Eye (tissue), 1 donor: ENCODE measurements at places on chromosomes 13 and 19.

DNA sequence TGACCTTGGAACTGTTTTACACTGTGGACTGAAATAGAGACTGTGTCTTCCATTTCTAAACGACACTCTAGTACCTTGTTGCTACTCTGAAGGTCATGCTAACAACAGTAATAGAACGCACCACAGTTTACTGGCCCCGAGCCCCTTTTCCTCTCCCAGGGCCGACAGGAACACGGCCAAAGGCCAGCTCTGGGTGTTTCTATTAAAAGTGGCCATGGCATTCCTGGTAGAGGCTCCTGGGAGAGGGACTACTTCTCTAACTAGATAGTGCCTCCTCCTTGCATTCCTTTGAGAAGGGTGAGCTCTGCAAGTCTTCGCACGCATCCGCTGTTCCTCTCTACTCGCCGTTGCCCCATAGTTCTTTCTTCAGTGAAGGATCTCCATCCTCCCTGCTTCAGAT is 18.7 kb upstream of the SIAH3 start:
- DNase-seq = no peak

- no peak for DNase-seq
These were observed 78.6 kb downstream of the DCT start for GRCh38 chr13:94400874-94401273.

DNA sequence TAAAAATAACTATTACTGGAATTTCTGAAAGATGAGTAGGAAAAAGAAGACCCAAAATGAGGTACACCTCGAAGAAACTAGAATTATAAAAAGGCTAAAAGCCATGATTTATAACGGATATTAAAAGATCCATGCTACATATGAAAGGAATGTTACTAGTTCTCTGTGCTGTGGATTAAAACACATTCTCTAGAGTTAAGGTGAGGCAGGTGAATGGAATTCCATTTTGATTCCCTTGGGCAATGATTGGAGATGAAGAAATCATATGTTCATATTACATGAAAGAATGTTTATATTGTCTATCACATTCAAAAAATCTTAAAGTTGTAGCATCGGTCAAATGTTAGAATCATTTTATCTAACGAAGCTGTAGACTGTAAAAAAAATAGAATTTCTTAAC is 783.7 kb downstream of the PCDH9 start:
- no peak for DNase-seq

DNA sequence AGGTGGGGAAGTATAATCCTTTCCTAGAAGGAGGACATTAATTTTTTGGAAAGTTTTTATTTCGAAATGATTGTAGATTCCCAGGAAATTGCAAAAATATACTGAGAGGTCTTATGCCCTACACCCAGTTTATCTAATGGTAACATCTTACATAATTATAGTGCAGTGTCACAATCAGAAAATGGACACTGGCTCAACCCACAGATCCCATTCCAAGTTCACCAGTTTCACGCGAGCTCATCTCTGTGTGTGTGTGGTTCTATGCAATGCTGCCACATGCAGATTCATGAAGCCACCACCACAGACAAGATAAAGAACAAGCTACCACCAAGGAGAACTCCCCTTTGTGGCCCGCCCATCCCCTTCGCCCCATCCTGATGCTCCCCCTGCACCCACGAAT is 24.4 kb downstream of the IL17D start:
- no peak for DNase-seq

DNA sequence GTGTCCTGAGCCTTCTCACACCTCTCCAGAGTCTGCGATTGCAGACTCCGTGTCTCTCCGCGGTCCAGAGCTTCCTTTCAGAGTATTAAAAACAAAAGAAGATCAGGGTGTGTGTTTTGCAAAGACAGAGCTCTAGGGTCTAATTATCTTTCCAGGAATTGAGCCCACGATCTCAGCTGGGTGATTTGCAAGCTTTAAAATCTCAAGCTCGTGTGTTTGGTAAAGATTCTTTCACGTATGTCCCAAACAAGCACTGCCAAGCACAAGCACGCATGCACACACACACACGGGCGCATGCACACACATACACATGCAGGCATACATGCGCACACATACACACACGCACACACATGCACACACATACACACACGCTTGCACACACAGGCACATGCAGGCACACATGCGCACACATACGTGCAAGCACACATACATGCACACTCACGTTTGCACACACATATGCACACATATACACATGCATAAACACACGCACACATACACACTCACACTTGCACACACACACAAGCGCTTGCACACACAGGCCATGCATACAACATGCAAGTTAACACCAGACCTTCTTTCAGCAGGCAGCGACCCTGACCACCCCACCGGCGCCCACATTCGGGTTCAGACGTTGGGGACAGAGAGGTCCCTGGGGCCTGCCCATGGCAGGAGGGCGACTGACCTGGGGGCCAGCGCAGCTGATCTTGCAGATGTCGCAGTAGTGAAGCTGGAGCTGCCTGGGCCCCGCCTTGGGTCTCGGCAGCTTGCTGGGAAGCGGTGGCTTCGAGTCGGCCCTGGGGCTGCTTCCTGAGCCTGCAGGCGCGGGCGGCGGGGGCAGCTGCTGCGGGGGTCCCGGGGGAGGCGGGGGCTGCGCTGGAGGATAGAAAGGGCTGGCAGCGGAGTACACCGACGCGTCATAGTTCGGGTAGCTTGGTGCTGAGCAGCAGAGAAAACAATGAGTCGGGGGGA is 37.9 kb downstream of the ZFR2 start:
- peak; percentile 63 for DNase-seq

- no peak for DNase-seq
These were observed 82.3 kb downstream of the RNASEH2B start for GRCh38 chr13:50991579-50992521.

DNA sequence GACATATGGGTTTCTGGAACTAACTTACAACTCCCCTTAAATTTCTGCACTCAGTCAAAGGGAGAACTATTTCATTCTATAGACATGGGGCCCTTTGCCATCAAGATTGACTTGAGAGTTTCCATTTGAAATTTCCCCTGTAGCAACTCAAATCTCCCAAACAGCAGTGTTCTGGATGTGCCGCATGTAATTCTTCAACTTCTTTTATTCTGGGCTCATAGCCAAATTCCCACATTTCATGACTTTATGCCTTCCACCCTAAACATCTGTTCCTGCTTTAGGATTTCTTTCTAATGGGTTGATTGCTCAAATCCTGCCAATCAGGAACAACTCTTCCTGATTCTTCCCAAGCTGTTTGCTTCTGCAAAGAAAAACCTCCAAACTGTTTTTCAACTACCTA is 336.0 kb downstream of the TBC1D4 start:
- peak; percentile 58 for DNase-seq

- no peak for DNase-seq
These were observed 9.0 kb downstream of the F2RL3 start for GRCh38 chr19:16897856-16898161.

DNA sequence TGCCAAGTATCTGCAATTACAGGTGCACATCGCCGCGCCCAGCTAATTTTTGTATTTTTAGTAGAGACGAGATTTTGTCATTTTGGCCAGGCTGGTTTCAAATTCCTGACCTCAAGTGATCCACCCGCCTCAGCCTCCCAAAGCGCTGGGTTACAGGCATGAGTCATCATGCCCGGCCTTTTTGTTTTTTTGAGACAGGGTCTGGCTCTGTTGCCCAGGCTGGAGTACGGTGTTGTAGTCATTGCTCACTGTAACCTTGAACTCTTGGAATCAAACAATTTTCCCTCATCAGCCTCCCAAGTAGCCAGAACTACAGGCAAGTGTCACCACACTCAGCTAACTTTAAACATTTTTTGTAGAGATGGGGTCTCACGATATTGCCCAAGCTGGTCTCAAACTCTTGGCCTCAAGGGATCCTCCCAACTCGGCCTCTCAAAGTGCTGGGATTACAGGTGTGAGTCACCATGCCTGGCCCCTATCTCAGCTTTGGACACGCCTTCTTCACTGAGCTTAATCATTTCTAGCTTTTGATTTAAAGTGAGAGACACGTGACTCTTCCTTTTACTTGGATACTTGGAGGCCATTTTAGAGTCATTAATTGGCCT is 4.0 kb upstream of the IRGC start:
- no peak for DNase-seq

GRCh38 chr19:43957891-43958290 is 6.9 kb downstream of the ZNF221 start:
- DNase-seq = no peak

- DNase-seq = no peak
These were observed 7.7 kb downstream of the ZNF563 start for GRCh38 chr19:12325690-12326089.

DNA sequence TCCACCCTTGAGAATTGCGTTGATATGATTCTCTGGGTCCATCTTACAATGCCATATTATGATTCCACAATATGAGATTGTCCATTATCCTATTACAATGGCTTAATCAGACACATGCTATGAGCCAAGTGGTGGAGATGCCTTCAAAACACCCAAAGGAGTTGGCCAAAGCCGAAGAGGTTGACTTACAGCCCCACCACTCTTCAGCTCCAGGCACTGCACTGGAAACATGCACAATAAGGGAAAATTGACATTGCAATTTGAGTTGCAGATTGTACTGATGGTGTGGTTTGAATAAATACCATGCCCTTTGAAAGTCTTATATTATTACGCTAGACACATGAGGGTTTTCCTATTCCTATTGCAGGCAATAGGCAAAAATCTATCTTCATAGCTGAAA is 75.4 kb upstream of the TNFSF11 start:
- no peak for DNase-seq

- DNase-seq = no peak
These were observed 255.4 kb downstream of the NDFIP2 start for GRCh38 chr13:79736356-79736755.
